Stimulated activated CD4-positive, alpha-beta T cell treated with anti-CD3 and anti-CD28 coated beads, Interleukin-15, amount 100 ng/mL, for 1 hour (primary cell): ENCODE measurements at places on chromosomes 12 and 14.

DNA sequence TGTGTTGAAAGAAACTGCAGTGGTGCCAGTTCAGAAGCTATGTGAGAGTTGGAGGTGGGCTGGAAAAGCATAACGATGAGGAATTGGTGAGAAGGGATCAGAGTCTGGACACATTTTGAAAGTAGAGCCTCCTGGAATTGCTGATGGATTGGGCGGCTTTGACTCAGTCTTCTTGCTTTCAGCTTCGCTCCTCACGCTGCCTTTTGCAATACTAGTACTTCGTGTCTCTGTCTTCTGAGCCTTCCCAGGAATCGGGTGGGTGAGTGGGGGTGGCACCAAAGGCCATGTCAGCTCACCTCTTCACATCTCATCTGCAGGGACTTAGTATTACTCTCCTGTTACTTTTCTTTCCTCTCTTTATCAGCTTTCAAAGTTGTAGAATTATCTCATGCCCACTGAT is 101.6 kb upstream of the RFX4 start:
- DNase-seq = no peak

GRCh38 chr14:64979336-64980074 is 7.2 kb upstream of the FNTB start:
- DNase-seq = no peak

DNA sequence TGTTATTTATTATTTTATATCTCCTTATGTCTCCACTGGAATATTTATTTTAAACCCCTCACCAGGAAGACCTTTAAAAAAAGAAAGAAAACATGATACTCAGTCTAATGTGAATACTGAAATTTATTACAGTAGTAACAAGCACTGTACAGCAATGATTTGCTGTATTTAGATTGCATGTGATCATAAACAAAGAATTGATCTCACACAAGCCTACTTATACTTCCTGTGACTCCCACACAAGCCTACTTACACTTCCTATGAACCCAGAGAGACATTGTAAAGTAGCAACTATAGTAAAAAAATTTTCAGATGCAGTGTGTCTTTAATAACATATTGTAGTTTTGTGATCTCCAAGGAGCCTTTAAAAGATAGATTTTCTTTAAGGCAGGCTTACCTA is 142.7 kb upstream of the SYT1 start:
- DNase-seq = no peak

DNA sequence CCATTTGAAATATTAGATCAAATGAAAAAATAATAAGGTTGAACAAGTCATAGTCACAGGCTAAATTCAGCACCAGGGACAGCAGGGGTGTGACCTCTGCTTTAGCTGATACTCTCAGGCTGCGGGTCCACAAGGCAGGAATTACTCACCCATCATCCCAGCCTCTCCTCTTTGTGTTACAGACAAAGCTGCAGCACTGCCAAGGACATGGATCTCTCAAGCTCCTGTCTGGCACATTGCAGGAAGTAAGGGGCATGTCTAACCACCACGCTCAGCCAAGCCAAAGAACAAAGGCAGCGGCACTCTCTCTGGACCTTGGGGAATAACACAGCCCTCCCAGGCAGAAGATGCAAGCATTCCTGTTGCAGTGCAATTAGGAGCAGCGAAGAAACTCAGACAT is 783.8 kb downstream of the VRK1 start:
- no peak for DNase-seq

GRCh38 chr12:121534495-121535148 is 46.2 kb downstream of the KDM2B start:
- DNase-seq = peak; percentile 35

DNA sequence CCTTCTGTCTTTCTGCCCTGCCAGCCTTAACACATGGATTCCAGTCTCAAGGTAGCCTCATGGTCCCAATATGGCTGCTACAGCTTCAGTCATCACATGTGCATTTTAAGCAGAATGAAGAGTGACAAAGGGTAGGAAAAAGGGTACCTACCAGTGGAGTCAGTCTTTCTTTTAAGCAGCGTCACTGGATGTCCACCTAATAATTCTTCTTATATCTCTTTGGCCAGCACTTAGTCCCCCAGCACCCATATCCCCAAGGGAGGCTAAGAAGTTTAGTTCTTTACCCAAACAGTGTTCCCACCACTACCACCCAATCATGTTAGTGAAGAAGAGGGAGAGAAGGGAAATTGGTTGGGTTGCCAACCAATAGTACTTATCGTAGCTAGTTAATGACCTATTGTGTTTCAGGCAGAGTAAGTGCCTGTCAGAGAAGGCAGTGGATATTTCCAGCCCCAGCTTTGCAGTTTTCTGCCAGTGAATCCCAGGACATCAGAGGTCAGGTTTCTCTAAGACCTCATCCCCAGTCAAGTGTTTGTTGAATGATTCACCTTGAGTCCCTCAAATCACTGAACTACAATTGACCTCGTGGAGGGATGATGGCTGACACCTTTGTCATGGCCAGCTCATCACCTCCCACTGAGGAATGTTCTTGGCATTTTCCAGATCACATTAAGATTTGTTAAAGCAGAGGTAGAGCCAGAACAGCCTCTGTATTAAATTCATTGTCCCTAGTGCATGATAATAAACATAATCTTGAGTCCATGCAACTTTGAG is 250.9 kb upstream of the CRY1 start:
- DNase-seq = no peak

DNA sequence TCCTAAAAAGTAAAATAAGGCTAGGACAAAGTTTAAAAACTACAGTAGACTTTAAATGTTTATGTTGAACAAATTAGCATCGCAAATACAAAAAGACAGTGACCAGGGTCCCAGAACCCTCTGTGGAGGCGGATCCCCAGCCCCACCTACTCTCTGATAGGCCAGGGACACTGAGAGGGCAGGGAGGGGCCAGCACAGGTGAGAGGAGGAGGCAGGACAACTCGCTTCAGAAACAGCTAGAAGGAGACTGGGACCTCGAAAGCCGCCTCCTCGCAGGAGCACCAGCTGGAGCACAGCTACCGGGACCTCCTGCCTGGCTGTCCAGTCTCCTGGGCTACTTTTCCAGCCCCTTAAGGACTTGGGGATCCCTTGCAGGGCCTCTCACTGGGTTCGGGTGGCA is 992 bp downstream of the DNAH10 start:
- DNase-seq = no peak

DNA sequence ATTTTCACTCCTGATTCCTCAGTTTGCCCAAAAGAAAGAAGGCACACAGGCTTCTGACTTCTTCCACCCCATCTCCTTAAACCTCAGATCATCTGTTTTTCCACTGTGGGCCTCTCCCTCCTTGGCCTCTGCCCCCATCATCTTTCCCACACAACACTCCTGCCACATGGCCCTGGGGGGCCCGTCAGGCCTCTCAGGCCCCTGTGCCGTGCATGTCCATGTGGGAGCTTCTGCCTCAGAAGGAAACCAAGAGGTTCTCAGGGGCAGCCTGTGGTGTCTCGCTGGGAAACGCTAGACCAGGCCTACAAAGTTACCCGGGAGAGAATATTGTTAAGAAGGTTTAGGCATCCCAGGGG is 8.0 kb downstream of the KLHL33 start:
- no peak for DNase-seq

DNA sequence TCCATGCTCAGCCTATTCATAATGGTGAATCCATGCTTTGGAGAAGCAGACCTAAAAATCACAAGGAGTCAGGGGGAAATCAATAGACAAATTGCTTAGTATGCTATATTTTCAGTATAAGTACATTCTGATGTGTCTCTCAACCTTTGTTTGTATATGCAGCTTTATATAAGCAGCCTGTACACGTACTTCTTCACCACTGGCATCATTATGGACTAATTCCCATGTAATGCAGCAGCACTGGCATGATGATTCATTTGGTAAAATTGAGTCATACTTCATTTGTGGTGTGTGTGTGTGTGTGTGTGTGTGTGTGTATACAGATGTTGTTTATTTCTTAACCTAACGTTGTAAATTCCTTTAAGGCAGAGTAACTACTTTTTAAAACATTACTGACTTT is 10.9 kb downstream of the DCP1B start:
- no peak for DNase-seq

GRCh38 chr12:56596815-56597214 is 33.3 kb downstream of the BAZ2A start:
- DNase-seq = no peak
